ENCODE measurements at places on chromosomes 1 and 21. TPM values are rescaled to one million over a fixed set of nuclear protein-coding genes. Genes with fewer than 3 reads are reported as not detected.
A peak's percentile ranks its signal among the peaks of the same experiment; 100 is the strongest.

GRCh38 chr1:9166289-9167235 lies 37.7 kb upstream of the GPR157 start:
- H3K36me3 ChIP-seq, result no peaks in the 10 kb centered on the region
- no peaks in the 10 kb centered on the region for H3K27me3 ChIP-seq
- DNase-seq, result no peak
- no peak overlapping the region for H3K4me3 ChIP-seq
- no peak overlapping the region for H3K27ac ChIP-seq
- H3K4me1 ChIP-seq, result no peaks in the 10 kb centered on the region

DNA sequence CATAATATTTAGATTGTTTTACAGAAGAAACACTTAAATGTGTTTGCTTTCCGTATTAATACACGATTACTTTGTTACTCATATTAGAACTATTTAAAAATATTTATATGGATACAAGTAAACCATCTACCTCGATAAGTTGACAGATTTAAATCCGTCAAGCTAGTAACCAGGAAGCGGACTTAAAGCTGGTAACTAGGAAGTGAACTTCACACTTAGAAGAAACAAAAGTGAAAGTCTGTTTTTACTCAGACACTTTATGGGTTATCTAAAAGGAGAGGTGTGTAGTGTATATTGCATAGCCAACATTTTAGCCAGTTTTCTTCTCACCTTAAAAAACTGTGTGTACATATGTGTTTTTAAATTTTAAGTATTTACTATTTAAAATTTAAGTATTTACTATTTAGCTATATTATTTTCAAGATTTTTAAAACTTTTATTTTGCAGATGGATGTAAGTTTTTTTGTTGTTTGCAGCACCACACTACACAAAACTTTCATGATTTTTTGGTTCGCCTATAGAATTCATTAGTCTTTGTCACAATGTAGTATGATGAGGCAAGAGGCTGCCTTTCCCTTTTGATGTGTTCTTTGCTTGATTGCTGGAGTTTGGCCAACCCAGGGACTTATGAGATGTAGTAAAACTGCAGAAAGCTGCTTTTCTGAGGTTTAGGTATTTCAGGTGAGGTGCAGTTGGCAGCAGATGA lies 2.7 kb downstream of the USP25 start:
- peaks cover 5% of the 10 kb centered on the region for H3K4me1 ChIP-seq
- H3K27me3 ChIP-seq, result no peaks in the 10 kb centered on the region
- peak overlapping the region; percentile 36 for H3K27ac ChIP-seq
- peak overlapping the region; percentile 76 for H3K4me3 ChIP-seq

RNU1-2 gene
- polyA plus RNA-seq, result not detected

DNA sequence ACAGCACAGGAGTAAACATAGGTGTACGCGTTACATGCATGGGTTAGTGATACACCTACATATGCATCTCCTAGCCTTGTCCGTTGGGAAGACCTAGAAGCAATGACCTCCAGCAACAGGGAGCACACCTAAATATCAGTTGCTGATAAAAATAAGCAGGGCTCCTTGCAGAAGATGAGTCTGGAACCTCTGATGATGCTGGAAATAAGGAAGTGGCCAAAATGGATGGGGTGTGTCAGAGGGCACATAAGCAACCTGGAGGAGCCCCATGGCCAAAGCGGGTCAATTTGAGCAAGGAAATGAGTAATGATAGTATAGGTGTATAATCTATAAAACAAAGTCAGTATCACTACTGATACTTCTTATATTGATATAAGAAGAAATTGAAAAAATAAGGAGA lies 13.7 kb downstream of the ADARB1 start:
- no peak overlapping the region for H3K4me3 ChIP-seq
- H3K27ac ChIP-seq, result no peak overlapping the region
- no peak for DNase-seq
- H3K4me1 ChIP-seq, result peaks cover 7% of the 10 kb centered on the region
- H3K36me3 ChIP-seq, result no peaks in the 10 kb centered on the region
- no peaks in the 10 kb centered on the region for H3K27me3 ChIP-seq

- H3K27ac ChIP-seq, result no peak overlapping the region
- H3K36me3 ChIP-seq, result no peaks in the 10 kb centered on the region
Measured at GRCh38 chr21:21631961-21632360, 633.8 kb downstream of the NCAM2 start.

GRCh38 chr1:71047635-71048607 lies at the start of gene PTGER3:
PTGER3 (minus strand) TSS chr1:71047816; CDS start chr1:71047577, 239 bp downstream.
- peak within 1 kb of the TSS; percentile 38 for H3K4me3 ChIP-seq

DNA sequence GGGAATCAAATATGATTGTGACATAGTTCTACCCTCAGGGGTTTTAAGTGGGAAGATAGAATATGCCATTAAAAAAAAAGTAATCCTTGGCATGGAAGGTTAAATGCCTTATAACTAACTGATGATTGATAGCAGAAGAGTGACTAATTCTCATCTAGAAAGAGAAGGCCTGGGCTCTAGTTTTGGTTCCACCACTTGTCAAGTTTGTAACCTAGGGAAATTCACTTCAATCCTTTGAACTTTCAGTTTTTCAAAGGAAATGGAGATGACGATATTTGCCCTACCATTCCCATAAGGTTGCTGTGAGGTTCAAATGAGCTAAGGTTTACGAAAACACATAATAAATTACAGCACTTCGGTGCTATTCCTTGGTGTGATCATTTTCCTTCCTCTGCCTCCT lies 88.5 kb downstream of the GPR88 start:
- no peaks in the 10 kb centered on the region for H3K36me3 ChIP-seq
- no peaks in the 10 kb centered on the region for H3K4me1 ChIP-seq
- no peaks in the 10 kb centered on the region for H3K27me3 ChIP-seq
- H3K27ac ChIP-seq, result no peak overlapping the region
- H3K4me3 ChIP-seq, result no peak overlapping the region
- DNase-seq, result no peak

- no peak overlapping the region for H3K4me3 ChIP-seq
- H3K27ac ChIP-seq, result no peak overlapping the region
- H3K36me3 ChIP-seq, result no peaks in the 10 kb centered on the region
Measured at GRCh38 chr1:185351734-185352466, 34.9 kb upstream of the IVNS1ABP start.

ELAPOR1 gene
- polyA plus RNA-seq, result 1.2 TPM

PTCH2 gene
- 0.91 TPM for polyA plus RNA-seq
